ENCODE measurements at places on chromosomes 3 and 15. TPM values are rescaled to one million over a fixed set of nuclear protein-coding genes. Genes with fewer than 3 reads are reported as not detected.

Gene KBTBD13
- polyA plus RNA-seq, result not detected

Gene DUOXA1
- 0.29 TPM for polyA plus RNA-seq

Gene MYH15
- not detected for polyA plus RNA-seq

Gene SRGAP3
- polyA plus RNA-seq, result 2.1 TPM

DNA sequence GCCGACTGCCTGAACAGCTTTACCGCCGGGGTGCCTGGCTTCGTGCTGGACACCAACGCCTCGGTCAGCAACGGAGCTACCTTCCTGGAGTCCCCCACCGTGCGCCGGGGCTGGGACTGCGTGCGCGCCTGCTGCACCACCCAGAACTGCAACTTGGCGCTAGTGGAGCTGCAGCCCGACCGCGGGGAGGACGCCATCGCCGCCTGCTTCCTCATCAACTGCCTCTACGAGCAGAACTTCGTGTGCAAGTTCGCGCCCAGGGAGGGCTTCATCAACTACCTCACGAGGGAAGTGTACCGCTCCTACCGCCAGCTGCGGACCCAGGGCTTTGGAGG lies 815 bp downstream of the SPINT1 start:
- DNase-seq, result no peak

DNA sequence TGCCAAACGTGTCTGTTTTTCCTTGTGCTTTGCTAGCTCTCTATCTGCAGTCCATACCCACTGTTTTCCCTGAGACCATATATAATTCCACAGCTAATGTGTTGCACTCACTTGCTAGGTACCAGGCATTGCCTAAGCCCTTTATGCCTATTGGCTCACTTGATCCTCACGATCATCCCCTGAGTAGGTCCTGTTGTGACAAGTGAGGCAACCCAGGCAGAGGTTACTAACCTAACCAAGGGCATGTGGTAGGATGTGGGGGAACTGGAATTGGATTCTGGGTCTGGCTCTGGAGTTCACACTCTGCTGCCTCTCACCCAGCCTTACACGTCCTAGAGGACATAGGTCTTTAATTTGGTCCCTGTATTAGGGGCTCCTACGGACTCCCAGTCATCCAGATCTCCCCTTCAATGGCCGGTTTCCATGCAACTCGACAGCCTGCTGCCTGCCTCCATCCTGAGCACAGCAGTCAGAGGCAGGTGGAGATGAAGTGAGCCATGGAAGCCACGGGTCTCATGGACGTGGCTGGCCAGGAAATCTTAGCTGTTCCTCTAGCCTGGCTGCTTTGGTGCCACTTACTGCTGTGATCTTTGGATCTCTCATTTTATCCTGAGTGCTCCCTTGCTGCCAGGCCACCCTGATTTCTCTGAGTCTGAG lies 38.9 kb upstream of the MYZAP start:
- no peak for DNase-seq

- no peak for DNase-seq
Observed at GRCh38 chr15:63276342-63277037, 915 bp upstream of the APH1B start.
